Stimulated activated CD4-positive, alpha-beta T cell treated with anti-CD3 and anti-CD28 coated beads, Interleukin-2, amount 100 ng/mL, for 4 hours (primary cell): ENCODE measurements at places on chromosomes 11 and 22.

DNA sequence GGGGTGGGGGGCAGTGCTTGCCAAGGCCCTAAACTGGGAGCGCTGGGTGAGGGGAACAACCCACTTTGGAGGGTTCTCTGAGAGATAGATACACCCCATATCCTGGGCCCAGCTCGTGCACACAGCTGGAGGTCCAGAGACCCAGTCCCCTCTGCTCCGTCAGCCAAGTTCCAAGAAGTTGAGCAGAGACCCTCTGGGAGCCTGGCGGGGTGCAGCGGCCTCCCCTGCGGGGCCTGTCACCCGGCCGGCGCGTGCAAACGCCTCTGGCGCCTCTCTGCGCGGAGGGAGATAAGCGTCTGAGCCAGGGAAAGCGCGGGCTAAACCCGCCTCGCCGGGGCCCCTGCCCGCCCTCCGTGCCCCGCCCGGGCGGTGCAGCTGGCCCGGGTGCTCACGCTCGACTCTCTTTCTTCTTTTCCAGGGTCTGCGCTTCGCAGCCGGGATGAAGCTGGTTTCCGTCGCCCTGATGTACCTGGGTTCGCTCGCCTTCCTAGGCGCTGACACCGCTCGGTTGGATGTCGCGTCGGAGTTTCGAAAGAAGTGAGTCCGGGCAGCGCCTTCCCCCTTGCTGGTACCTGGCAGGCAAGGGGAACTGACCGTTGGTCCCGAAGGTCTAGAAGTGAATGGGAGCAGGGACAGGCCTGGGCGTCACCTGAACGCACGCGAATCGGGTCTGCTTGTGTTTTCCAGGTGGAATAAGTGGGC lies 540 bp downstream of the ADM start:
- no peak for DNase-seq

GRCh38 chr11:58465690-58466089 lies 23.7 kb upstream of the OR5B12 start:
- no peak for DNase-seq

DNA sequence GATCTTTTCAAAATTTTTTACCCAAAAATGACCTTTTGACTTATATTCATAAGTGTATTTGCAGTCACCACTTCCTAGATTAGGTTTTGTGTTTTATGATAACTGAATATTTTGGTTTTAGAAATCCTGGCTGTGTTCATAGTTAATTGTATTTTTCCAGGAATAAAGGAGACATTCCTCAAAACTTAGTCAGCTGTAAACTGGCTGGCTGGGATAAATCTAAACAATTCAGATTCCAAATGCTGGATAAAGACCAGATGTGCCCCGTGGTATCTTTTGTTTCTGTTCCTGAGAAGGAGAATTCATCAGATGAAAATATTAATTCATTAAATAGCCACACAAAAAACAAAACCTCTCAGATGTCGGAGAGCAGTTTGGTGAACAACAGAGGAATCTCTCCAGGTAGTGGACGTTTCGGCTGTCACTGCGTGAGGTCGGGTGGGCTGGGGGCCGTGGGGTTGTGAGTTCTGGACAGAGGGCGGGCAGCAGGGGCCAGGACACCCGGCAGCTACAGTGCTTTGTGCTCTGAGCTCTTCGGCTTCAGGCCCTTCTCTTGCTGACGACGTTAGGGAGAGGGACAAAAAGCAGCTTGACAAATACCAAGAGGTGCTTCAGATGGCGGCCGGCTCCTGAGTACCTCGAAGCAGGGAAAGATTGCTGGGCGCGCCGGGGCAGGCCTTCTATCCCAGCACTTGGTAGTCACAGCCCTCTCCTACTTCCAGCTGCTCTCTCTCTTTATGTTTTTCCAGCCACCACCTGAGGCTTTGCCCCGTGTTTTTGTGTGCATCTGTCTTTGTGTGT lies 24.6 kb downstream of the MOV10L1 start:
- DNase-seq, result no peak

DNA sequence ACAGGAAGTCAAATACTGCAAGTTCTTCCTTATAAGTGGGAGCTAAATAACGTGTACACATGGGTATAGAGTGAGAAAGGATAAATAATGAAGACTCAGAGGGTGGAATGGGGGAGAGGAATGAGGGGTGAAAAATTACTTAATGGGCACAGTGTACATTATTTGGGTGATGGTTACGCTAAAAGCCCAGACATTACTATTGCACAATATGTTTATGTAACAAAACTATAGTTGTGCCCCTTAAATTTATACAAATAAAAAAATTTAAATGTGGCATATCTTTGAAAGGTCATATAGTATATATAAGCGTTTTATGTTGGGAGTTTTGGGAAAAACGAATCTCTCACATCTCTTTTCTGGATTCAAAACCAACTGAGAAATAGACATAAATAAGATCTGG lies 96.1 kb downstream of the KIF18A start:
- DNase-seq, result no peak

DNA sequence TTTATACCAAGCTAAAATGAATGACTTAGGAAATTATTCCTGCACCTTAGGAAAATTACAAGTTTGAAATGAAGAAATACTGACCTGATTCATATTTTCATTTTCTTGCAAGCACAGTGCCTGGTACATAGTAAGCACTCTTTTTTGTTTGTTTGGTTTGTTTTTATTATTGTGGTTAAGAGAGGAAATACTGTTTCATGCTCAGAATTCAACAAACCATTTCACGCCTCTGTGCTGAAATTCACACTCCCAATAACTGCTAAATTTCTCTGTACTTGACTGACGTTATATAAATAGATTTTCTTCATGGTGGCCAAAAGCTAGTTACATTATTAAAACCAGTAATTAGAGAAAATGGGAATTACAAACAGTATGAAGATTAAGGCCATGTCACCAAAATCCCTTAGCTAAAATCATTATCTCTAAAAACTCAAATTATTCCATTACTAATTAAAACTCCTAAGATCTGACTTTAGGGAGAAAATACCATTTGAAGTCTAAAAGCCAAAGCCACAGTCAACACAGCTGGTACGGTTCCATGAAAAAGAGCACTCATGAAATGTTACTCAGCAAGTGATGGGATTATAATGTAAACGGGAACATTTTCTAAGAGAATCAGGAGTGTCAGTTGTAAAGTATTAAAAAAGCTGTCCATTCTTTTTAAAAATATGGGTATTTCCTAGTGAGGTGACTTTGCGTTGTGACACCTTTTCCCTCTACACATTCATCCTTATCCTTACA lies 77.8 kb upstream of the DDI1 start:
- DNase-seq, result no peak

DNA sequence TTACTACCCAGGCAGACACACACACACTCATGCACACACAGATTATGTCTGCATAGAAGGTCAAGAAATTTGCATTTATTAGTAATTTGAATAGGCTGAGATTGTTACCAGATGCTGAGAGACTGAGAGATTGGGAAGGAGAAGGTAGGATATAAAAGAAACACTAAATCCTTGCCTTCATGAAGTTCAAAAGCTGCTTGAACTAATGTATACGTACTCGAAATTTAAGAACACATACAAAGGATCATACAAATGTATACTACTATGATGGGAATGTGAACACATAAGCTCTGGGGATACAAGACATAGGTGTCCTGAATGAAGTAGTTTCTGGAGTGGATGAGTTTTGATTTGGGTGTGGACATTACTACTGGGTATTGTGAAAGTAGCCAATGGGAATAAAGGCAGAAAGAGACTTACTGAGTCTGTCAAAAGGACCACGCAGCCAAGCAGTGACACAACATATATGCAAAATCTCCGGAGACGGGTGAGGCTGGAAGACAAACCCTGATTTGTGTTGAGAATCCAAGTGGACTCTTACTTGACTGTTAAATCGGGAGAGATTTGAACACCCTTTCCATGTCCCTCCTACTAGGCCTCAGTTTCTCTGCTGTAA lies 7.3 kb upstream of the PKNOX2 start:
- DNase-seq, result no peak

GRCh38 chr11:126716456-126717083 lies 284.0 kb downstream of the KIRREL3 start:
- no peak for DNase-seq

GRCh38 chr11:126305699-126306098 lies 1.8 kb downstream of the DCPS start:
- no peak for DNase-seq

- no peak for DNase-seq
Observed at GRCh38 chr11:111691176-111691575, 75.0 kb downstream of the PPP2R1B start.

GRCh38 chr11:73428699-73429098 lies 52.5 kb downstream of the RELT start:
- no peak for DNase-seq

GRCh38 chr11:15941206-15941770 lies 415.1 kb downstream of the SOX6 start:
- DNase-seq, result no peak

- DNase-seq, result no peak
Observed at GRCh38 chr11:396511-396947, 2.5 kb downstream of the PKP3 start.

- DNase-seq, result no peak
Observed at GRCh38 chr11:117232911-117233409, 489 bp downstream of the RNF214 start.

DNA sequence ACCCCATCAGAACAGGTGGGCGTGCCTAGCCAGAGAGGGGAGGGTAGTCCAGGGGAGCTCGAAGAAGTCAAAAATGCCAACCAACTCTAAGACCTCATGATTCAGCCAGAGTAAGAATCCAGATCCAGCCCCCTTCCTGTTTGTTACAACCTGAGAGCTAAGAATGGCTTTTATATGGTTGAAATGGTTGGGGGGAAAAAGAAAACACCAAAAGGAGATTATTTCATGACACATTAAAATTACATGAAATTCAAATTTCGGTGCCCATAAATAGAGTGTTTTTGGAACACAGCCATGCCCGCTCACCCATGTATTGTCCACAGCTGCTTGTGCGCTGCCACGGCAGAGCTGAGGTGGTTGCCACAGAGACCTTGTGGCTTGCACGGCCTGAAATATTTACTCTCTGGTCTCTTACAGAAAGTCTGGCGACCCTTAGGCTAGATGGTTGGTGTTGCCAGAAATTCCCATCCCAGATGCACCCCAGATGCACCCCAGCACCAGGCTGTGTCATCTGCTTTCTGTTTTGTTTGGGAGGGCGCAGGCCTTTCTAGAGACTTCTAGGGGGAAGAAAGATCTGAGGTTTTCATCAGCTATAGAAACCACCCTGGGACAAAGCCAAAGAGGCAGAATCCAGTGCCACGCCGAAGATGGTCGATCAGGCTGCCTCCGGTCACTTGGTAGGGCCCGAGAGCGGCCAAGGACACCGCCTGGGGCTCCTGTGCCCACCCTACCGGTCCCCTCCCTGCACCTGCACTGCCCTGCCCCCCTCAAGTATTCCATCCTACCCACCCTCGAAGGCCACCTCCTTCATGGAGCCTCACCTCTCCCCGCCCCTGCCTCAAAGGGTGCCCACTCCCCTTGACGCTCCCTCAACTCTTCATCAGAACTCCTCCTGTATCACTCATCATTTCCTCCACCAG lies 80.2 kb downstream of the DSCAML1 start:
- DNase-seq, result no peak

- DNase-seq, result no peak
Observed at GRCh38 chr11:76768909-76769560, 14.1 kb upstream of the TSKU start.

DNA sequence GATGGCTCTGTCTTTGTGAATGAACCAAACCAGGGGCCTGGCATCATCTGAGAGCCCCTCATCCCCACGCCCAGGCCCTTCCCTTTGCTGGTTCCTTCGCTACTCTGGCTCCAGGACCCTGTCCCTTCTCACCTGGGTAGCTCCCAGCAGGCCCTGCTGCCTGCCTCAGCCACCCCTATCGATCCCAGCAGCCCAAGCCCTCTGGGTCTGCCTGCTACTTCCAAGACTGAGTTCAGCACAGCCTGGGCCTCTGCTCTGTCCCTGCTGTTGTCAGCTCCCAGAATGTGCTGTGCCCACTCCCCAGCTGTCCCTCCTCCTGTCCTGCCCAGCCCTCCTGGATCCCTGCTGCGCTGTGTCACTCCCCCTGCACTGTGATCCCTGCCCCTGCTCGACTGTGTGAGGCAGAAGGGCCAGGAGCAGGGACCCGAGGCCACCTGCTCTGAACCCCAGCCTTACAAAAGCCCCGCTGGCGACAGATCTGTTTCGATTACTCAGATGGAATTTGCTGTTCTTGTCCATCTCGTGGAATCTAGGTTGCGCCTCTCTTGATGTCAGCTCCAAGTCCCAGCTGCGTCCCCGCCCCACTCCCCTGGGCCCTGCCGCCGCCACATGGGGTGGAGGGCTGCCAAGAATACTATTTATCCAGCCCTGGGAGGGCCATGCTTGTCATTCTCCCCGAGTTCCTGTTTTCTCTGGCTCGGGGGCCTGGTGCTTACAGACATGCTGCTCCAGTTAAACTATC lies 13.0 kb downstream of the MRPL21 start:
- no peak for DNase-seq

GRCh38 chr22:28123989-28124766 lies 205.1 kb upstream of the PITPNB start:
- no peak for DNase-seq

- no peak for DNase-seq
Observed at GRCh38 chr11:77410076-77410827, 63.6 kb downstream of the PAK1 start.

GRCh38 chr11:102950622-102951081 lies 4.9 kb downstream of the MMP13 start:
- no peak for DNase-seq

GRCh38 chr22:32175683-32176644 lies 16.9 kb upstream of the C22orf42 start:
- DNase-seq, result no peak

DNA sequence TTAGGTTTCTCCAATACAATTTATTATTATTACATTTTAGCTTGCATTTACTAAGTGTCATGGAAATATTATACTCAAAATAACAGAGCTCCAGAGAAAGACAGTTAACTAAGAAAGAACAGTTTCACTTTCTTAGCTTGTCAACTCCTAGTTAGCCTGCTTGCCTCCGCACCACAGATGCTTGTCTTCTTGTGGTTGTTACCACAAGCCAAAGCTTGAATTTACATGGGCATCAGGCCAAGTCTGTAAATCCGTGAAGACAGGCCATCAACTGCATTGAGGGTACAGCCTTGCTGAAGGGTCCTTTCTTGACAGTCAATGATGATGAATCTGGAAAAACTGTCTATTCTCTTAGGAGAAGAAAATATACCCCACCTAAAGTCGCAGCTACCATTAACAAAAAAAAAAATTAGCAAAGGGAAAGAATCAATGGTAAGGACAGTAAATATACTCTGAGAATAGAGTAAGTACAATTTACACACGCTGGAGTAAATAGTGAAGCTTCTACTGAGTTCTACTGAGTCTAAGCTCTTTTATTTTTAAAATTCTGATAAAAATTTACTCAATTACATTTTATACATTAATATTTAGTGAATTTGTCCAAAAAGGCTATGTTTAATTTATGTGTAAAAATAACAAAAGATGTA lies 15.6 kb upstream of the DENND5A start:
- peak; percentile 37 for DNase-seq

DNA sequence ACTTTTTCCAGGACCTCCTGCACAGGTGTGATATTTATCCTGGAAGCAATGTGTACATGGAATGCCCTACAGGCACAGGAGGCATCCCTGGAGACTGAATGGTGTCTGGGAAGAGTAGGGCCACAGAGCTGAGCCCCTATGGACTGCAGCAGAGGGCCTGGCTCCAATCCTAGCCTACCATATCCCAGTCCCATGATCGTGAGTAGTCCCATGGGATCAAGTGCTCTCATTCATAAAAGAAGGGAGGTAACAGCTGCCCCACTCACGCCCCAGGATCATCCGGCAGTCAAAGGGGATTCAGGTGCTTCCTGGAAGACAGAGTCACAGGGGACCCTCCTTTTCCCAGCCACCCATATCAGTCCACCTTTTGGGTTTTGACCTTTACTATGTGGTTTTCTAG lies 24.0 kb downstream of the ANKK1 start:
- no peak for DNase-seq
